ENCODE measurements at places on chromosomes 6 and 20.

DNA sequence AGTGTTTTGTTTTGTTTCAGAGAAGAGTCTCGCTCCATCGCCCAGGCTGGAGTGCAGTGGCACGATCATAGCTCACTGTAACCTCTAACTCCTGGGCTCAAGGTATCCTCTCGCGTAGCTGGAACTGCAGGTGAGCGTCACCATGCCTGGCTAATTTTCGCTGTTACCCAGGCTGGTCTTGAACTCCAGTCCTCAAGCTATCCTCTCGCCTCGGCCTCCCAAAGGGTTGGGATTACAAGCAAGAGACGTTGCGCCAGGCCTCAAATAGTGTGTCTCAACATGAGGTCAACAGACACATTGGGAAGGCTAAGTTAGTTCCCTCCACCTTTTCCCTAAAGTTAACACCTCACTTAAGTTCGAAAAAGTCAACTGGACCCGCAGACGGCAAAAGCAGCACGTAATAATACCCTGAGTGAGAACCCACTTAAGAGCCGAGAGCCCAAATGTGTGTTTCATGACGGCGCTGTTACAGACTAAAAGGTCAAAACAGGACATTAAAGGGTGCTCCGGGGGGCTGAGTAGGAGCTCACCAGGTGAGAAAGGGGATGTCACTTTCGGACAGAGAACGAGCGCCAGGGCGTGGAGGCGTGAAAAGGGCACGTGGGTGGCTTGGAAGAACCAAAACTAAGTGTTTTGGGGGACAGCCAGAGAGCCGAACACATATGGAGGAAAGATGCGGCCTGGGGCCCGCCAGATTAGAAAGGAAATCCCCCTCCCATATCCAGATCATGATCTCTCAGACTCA lies 499 bp downstream of the TTI1 start:
- DNase-seq, result peak; percentile 53

- DNase-seq, result peak; percentile 42
Measured at GRCh38 chr6:107132330-107132954, 17.1 kb upstream of the BEND3 start.

GRCh38 chr20:57698116-57698866 lies 11.5 kb downstream of the PMEPA1 start:
- DNase-seq, result no peak

GRCh38 chr20:1286267-1287024 lies 20.4 kb downstream of the SNPH start:
- peak; percentile 39 for DNase-seq

DNA sequence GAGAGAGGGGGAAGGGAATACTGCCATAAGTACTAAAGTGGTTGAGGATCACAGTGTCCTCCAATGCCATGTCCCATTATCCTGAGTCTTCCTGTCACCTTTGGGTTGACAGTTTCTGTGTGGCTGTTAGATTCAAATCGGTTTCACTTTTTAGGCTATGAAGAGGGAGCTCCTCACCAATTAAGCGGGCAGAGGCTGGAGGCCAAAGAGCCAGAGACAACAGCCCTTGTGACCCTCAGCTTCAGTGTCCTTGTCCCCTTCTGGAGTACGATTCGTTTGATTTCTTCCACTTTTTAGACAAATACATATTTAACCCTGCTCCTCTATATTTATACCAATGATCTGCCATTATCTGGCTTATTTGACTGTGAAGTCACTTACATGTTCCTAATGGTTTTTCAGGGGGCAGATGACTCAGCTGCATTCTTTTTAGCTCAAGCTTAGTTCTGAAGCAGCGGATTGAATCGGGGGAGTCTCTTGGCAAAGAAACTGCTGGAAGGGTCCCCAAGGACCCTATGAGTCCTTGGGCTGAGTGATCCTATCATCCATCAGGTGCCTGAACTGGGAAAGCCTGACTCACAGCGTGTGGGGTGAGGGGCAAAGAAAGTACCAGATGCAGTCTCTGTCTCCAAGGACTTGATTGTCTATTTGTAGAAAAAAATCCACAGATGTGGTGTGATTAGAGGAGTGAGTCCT lies 18.2 kb downstream of the FERMT1 start:
- no peak for DNase-seq

GRCh38 chr6:107413966-107414645 lies 45.3 kb downstream of the PDSS2 start:
- DNase-seq, result no peak

DNA sequence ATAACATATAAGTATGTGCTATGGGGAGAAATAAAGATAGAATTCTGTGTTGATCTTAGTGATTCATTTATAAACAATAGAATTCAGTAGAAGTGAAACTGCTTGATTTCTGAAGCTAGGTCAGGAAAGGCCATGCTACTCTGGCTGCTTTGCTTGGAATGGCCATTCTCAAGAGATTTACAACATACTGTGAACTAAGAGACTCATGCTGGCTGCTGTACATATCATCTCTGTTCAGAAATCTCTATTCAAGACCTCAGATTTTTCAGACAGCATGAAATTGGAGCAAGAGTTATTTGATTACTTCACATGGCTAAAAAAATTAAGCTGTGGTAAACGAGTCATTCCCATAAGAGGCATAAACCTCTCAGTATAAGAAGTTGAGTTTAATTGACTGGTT lies 662.6 kb downstream of the BCKDHB start:
- DNase-seq, result no peak

DNA sequence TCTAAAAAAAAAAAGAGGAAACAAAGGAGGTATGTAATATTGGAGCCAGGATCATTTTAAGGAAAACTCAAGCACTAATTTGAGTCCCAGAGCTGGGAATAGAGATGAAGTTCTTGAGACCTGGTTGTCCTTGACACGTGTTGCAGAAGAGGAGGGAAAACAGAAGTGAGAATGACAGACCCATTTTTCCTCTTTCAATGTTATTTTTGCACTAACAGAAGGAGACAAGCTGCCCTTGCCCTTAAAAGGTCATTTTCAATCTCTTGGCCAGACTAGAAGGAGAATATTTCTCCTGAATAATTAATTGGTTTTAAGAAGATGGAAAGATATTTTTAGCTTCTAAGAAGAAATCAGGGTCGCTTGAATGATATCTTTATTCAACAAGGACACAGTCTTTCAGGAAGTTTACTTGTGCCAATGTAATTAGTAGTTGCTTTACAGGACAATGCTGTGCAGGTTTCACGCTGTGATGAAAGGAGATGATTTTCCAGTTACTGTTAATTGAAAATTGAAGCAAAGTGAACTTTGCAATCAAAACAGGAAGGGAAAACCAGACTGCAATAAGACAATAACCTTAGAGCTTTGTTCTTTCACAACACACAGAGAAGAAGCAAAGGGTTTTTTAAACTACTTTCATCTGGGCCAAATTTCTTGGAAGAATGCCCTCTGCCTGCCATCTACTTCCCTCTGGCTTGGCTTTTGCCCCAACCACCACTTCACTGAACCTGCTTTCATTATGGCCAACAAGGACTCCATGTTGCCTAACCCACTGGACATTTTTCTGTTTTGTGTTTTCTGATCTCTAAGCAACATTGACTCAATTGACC lies 107.8 kb upstream of the SHLD1 start:
- DNase-seq, result peak; percentile 63

GRCh38 chr6:45422503-45423110 lies 44.9 kb upstream of the SUPT3H start:
- DNase-seq, result peak; percentile 30

- DNase-seq, result no peak
Measured at GRCh38 chr20:50547964-50548363, 37.8 kb downstream of the PTPN1 start.

DNA sequence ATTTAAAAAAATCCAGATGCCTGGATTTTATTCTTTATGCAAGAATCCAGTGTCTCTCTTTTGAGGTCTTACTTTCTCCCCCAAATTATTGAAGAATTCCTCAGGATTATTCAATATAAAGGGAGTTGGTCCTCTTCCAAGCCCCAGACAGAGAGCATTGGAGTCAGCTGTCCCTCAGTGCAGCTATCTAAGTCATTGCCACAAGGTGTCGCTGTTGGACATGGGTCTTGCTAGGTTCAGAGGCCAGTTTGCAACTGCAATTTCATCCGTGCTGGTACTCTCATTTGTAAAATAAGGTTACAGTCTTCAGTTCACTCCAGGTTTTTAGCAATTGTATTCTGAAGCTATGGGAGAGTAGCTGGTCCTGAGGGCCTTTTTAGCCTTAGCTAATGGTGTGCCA lies 27.8 kb downstream of the CCN2 start:
- DNase-seq, result peak; percentile 11

DNA sequence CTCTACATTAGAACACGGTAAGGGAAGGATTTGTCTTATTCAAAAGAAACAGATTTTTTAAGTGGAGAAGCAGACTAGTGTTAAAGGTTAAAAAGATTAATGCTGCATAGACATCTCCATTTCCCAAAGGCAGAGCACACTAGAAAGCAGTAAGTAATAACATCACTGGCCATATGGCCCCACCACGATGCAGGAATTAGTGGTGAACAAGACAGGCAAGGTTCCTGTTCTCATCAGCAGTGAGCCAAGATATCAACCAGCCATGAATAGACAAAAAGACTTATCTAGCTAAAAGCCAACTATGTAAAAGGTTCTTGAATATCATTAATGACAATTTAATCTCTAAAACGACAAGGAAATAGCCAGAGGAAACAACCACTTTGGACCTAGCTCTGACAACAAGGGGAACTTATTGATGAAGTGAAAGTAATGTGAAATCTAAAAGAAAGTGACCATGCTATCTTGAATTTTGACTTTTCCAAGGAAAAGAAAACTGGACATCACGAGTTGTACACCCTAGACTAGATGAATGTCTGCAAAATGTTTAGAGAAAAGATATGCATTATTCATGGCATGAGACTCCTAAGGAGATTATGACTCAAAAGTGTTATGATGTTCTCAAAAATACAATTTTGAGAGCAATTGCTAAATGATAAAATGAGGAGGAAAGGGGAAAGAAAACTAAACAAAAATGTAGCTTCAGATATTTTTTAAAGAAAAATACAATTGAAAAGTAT lies 157.9 kb upstream of the STXBP5 start:
- DNase-seq, result no peak

DNA sequence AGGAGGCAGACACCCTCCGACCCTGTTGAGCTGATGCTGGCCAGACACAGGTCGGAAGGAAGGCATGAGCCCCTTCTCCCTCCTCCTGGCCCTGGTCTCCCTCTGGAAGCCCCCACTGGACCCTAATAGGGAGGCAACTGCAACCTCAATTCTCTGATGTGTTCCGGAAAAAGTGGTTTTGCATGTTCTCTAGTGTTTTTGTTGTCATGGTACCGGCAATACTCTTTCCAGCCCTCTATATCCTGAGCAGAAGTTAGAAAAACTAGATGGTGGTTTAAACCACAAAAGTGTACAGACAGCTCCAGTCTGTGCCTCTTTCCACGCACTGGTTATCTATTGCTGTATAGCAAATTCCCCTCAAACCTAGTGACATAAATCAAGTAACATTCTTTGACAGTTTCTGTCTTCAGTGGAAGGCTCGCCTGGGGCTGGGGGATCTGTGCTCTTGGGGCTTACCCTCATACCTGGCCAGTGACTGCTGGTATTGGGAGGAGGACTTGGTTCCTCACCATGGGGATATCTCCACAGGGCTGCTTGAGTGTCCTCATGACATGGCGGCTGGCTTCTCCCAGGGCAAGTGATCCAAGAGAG lies 37.0 kb downstream of the SYTL3 start:
- no peak for DNase-seq

DNA sequence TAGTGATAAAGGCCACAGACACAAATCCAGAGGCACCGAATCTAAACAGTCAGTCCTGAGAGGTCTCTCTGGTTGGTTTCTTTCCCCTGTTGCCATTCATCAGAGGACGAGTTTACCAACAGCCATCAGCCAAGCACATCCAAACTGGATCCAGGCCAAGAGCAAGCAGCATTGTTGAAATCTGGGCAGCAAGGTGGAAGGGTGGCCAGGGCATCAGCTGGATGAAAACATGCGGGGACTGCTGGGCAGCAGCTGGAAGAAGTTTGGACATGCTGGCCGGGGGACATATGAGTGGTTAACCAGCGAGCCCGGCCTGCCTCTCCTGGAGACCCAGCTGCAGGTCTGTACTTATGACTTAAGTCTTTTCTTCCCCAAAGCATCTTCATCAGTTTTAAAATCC lies at the start of gene SMIM28:
TSS of gene SMIM28 (plus strand) at position 62 of the 400 bp plus-strand sequence. CDS start at position 230, 168 bp downstream.
- DNase-seq, result peak; percentile 53

GRCh38 chr20:45985573-45985972 lies 13.6 kb upstream of the ZNF335 start:
- no peak for DNase-seq

GRCh38 chr6:12071064-12071615 lies 59.0 kb downstream of the HIVEP1 start:
- DNase-seq, result no peak

DNA sequence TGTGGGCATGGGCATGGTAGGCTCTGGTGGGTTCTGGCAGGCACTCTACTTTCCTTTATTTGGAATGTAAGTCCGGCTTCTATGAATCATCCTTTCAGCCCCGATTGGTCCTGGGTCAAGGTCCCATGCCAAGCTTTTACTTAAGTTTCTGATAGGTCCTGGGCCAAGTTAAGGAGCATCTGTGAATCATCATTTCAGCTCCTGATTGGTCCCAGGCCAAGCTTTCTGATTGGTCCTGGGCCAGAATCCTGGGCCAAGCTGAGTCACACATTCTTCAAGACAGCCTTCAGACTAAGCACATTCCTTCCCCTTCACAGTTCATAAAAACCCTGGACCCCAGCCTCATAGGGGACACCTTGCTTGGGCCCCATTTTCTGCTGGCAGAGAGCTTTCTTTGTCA lies 231.0 kb upstream of the EYS start:
- DNase-seq, result no peak

DNA sequence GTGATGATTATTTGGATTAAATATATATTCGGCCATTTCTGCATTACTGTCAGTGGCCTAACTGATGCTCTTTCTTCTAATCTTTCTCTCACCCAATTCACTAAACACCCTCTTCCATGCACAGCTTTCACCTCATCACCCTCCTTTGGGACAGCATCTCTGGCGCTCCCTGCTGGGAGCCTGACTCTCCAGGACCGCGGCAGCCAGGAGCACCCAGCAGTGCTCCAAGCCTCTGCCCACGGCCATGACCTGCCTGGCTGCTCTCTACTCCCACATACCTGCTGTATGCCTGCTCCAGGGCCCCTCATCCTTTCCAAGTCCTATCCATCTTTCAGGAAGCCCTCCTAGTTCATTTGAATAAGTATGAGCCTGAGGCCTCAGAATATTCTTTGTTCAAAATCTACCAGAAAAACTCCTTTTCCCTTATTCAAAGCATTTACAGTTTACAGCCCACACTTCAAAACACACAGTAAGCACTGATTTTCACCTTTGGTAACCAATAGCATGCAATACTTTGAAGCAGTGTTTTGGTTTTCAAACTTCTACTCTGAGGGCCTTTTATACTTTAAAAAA lies 15.2 kb downstream of the CTCFL start:
- DNase-seq, result no peak

- DNase-seq, result no peak
Measured at GRCh38 chr6:93266116-93266817, 153.1 kb downstream of the EPHA7 start.

DNA sequence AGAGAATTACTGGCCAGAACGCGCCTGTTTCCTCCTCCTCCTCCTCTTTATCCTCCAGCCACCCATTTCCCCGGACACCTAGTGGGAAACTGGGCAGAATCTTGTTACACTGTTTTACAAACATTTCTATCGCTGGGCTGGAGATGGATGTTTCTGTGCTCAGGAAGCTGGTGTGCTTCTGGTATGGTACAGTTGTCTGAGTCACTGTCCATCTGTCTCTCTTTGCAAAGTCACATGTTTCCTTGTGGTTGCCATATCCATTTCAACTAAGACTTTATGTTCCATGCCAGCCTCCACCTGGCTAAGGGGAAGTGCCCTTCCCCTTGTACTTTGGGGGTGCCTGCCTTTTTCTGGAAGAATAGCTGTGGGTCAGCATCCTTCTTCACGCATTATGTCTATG lies 52.9 kb upstream of the SLC22A16 start:
- DNase-seq, result no peak

- no peak for DNase-seq
Measured at GRCh38 chr6:160239929-160240690, 18.5 kb downstream of the SLC22A2 start.
